ENCODE measurements at places on chromosomes 12 and 14. TPM values are rescaled to one million over a fixed set of nuclear protein-coding genes. Genes with fewer than 3 reads are reported as not detected.

- ATAC-seq: no peak
These were observed 14.4 kb downstream of the FGD6 start for GRCh38 chr12:95202691-95203486.

- no peak for ATAC-seq
These were observed 65.2 kb downstream of the TBC1D30 start for GRCh38 chr12:64889434-64890216.

GRCh38 chr12:49941556-49942511 lies 8.7 kb upstream of the AQP2 start:
- ATAC-seq: no peak

DNA sequence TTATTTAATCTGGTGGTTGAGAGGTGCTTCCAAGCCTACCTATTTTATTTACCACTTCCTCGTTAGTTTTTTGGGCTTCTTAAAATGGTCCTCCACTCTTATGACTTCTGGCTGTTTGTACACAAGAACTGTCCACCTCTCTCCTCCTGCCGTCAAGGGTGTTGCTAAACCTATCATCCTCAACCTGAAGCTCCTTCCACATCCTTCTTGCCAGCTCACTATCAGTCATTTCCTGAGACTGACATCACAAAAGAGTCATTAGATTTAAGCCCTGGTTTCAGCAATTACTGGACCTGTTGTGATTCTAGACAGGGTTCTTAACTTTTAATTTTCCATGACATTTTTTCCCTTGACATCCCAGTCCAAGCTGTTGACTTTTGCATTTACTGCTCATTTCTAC lies 91.9 kb downstream of the BICD1 start:
- ATAC-seq: no peak

DNA sequence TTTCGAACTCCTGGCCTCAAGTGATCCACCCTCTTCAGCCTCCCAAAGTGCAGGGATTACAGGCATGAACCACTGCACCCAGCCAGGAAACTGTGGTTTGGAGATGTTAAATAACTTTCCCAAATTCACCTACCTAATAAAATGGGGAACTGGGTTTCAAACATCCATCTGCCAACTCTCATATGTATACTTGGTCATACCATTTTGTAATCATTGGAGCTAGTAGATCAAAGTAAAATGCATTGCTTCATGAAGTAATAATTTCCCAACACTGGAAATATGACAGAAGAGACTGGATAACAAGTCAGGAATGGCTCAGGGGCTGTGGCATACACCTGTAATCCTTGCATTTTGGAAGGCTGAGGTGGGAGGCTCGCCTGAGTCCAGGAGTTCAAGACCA lies 5.3 kb upstream of the HECTD1 start:
- no peak for ATAC-seq

DNA sequence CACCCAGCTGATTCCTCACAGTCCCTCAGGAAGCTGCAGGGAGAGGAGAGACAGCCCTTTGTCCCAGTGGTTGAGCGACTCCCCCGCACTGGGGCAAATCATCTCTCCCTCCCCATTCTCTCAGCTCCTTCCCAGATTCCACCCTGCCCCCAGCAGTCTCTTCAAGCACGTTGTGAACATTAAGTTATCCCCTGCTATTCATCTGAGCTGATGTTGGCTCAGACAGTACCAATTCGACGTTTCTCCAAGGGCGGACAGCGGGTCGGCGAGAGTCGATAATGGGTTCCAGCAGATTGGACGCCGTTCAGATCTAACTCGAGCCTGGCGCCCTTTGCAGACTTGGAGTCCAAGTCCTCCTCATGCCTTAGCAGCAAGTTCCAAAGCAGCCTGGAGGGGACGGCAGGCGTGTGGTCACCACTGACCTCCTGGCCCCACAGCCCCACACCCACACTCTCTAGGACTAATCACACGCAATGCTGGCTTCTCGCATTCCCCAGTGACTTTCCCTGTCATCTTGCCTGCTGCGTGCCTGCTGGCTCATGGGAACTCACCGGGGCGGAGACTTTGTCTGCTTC lies 245.9 kb downstream of the CHST11 start:
- ATAC-seq: peak; percentile 75

DNA sequence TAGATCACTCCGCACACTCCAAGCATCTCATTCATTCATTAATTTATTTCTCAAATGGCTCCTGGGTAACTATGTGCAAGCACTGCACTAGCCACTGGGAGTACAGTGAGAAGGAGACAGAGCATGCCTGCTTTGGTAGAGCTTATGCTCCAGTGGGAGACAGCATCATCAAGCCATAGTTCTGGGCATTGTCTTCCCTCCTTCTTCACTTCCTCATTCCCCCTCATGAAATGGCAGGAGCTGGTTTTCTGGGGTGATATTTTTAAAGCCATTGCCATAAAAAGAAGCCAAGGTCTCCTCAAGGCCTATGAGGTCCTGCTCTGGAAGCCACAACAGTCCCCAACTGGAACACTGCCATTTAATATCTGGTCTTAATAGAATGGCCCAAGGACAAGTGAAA lies 20.2 kb upstream of the RIC8B start:
- ATAC-seq: no peak

DNA sequence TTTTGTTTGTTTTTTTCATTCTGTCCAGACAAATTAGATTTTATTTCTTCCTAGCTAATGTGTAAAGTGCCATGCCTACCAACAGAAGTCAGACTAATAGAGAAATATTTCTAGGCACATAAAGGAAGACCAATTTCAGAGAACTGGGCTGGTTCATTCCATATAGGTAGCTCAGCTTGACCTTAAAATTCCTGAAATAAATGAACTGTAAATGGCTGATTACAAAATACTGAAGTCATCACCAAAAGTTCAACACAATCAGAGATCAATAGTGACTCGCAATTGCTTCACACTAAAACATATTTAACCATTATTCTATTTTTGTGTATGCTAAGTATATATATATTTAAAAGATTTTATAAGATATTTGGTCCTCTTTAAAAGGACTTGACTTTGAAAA lies 34.2 kb downstream of the PTPRB start:
- no peak for ATAC-seq

DNA sequence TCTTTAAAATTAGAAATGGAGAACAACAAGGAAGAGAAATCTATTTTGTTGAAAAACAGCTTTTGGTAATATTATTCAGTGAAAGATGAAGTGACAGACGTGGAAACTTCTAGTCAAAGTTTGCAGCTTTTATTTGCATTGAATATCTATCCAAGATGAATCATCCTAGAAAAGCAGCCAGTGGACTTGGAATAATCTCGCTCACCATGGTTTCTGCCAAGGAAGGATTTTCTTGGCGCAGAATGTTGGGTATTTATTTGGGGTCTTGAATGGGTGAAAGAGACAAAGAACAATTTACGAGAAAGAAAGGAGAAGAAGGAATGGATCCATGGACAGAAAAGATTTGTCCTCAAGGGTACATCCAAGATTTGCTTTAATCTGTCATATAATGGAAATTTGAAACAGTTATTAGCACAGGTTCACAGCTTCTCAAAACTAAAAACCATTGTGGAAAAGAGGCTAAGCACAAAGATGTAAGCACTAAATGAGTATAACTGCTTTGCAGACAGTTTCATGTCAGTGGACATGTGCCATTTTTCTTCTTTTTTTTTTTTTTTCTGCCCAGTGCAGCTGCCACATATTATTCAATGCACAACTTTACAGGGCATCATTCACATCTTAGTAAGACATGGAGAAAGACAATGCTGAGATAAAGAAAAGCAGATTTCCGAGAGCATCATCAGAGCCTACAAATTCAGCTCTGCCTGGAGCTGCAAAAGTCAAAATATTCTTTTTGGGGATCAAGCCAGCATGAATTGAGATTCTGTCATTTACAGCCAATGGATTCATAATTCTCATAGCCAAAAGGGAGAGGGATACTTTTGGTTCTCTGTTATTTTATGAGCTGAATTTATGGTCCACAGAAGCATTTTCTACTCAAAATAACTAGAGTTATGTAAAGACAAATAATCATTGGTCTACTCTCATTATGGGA lies 333.7 kb downstream of the DAD1 start:
- ATAC-seq: no peak

GRCh38 chr12:18549598-18549997 lies 188.2 kb downstream of the PLCZ1 start:
- no peak for ATAC-seq

DNA sequence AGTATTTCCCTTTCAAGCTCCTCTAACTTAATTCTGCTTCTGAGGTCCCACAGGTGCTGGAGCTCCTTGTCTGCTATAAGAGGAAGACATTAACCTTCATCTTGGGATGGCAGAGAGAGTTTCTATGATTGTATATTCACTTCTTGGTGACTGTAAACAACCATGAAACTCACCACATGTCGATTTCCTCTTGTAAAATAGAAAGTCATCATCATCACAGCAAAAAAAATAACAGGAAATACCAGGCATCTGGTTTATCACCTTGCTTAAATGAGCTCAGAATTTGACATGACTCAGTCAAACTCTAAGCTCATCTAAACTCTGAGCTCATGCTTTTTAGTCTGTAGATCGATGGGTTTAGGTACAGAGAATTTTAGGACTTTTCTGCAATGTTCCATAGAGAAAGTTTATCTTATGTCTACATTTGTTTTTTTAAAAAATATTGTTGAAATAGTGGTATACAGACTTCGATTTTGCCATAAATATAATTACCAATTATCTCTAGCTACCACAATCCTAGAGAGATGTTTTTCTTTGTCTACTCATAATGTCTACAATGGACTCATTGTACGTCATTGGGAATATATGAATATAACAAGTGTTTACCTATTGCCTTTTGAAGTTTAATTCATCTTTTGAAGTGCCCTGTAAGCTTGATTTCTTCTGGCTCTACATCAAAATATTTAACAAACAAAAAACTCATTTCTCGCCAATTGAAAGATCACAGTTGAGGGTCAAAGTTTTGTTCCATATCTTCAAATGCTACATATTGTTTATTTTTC lies 58.4 kb downstream of the IGF1 start:
- no peak for ATAC-seq

DNA sequence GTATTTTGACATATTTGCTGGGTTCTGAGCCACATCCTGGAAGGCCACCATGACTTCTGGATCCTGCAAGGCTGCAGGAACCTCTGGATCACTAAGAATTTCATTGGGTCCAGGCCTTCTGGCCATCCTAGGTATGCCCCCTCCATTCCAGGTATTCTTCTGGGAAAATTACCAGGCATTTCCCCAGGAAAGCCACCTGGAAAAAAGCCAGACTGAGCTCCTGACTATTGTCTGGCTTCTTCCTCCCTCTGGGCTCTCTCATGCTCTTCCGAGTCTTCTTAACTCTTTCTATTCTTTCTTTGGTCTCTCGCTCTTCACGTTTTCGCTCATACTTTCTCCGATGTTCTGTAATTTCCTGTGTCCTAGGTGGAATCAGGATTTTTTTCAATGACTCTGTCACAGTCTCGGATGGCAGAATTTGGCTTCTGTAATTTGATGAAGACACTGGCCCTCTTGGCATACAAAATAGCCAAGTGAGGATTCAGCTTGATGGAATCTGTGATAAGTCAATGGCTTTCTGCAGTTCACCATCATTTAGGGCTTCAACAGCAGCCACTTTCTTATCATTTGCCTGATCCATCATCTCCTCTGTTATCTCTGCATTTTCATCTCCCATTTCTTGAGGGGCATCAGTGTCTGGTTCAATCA lies 42.6 kb downstream of the ATP23 start:
- ATAC-seq: no peak

GRCh38 chr14:25841226-25841625 lies 756.6 kb downstream of the NOVA1 start:
- no peak for ATAC-seq

GRCh38 chr12:42887657-42888056 lies 298.1 kb upstream of the PRICKLE1 start:
- ATAC-seq: no peak

GRCh38 chr12:124352839-124353238 lies 57.9 kb downstream of the RFLNA start:
- ATAC-seq: peak; percentile 6

GRCh38 chr12:132392389-132393244 lies 63.2 kb upstream of the GALNT9 start:
- no peak for ATAC-seq

The POTEG gene
- not detected for total RNA-seq

The SLC4A8 gene
- total RNA-seq: 5.3 TPM

The NUAK1 gene
- 27.7 TPM for total RNA-seq

The ENDOU gene
- total RNA-seq: 0.47 TPM

The B4GALNT1 gene
- total RNA-seq: 10.1 TPM

Measured in gastroesophageal sphincter (tissue), 4 donors.